Activated CD8-positive, alpha-beta T cell treated with anti-CD3 and anti-CD28 coated beads, Interleukin-2, amount 10 ng/mL, durations not matched to agents 7 days and 5 days (primary cell): ENCODE measurements at places on chromosomes 6 and 20.
A peak's percentile ranks its signal among the peaks of the same experiment; 100 is the strongest.

- no peak for DNase-seq
Observed at GRCh38 chr6:2594868-2595267, 155.9 kb downstream of the MYLK4 start.

DNA sequence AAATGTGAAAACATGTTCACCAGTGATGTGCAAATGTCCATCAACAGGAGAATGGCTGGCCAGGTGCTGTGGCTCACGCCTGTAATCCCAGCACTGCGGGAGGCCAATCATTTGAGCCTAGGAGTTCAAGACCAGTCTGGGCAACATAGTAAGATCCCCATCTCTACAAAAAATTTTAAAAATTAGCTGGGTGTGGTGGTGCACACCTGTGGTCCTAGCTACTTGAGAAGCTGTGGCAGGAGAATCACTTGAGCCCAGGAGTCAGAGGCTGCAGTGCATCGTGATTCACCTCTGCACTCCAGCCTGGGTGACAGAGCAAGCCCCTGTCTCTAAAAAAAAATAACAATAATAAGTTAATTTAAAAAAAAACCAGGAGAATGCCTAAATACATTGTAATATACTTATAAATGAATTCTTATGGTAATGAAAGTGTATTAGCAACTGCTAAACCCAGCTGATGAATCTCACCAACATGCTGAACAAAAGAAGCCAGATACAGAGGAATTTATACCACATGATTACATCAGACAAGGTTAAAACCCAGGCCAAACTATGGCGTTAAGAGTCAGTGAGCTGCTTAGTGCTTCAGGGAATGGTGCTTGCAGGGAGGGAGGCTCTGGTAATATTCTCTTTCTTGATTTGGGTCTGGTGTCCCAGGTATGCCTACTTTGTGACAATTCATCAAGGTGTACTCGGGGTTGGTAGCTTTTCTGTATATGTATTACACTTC, 36.4 kb downstream of the RPP40 start:
- no peak for DNase-seq

GRCh38 chr6:2179950-2180349, 65.5 kb downstream of the GMDS start:
- no peak for DNase-seq

DNA sequence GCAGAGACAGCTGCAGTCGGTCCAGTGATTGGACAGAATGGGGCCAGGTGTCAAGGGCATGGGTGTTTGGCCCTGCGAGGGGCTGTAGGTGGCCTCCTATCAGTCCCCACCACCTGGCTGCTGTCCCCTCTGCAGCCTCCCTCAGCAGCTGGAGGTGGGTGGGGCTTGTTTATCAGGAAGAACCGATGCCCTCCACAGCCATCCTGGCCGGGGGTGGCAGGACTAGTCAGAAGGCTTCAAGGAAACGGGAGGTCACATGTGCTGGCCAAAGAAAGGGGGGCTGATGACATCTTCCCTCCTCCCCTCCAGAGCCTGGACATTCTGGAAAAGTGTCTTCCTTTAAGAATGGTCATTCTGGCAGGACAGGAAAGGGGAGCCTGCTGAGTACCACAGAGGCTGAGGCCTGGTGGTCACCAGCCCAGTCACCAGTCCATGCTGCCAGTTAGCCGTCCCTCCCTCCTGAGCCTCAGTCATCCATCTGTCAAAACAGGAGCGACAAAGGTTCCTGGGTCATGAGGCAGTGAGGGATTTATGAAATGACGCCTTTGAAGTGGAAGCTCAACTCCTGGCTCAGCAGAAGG, 4.1 kb downstream of the FAM210B start:
- DNase-seq = no peak

GRCh38 chr20:36086767-36087166, 67.8 kb upstream of the EPB41L1 start:
- DNase-seq = no peak

- no peak for DNase-seq
Observed at GRCh38 chr6:92710048-92710447, 709.3 kb downstream of the EPHA7 start.

- DNase-seq = peak; percentile 58
Observed at GRCh38 chr6:89146718-89147700, 1.2 kb downstream of the PM20D2 start.
